AG10803 (cell line): ENCODE measurements at places on chromosomes 3 and 15.
A peak's percentile ranks its signal among the peaks of the same experiment; 100 is the strongest.

DNA sequence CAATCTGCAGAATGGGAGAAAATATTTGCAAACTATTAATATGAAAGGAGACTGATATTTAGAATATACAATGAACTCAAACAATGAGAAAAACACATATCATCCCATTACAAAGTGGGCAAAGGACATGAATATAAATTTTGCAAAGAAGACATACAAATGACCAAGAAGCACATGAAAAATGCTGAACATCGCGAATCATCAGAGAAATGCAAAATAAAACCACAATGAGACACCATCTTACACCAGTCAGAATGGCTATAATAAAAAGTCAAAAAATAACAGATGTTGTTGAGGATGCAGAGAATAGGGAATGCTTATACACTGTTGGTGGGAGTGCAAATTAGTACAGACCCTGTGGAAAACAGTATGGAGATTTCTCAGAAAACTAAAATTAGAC is 83.6 kb downstream of the RAP2B start:
- DNase-seq = peak; percentile 50

GRCh38 chr3:25973122-25973521 is 183.2 kb downstream of the OXSM start:
- DNase-seq = no peak

GRCh38 chr3:49554633-49555265 is 472 bp downstream of the BSN start:
- no peak for DNase-seq

DNA sequence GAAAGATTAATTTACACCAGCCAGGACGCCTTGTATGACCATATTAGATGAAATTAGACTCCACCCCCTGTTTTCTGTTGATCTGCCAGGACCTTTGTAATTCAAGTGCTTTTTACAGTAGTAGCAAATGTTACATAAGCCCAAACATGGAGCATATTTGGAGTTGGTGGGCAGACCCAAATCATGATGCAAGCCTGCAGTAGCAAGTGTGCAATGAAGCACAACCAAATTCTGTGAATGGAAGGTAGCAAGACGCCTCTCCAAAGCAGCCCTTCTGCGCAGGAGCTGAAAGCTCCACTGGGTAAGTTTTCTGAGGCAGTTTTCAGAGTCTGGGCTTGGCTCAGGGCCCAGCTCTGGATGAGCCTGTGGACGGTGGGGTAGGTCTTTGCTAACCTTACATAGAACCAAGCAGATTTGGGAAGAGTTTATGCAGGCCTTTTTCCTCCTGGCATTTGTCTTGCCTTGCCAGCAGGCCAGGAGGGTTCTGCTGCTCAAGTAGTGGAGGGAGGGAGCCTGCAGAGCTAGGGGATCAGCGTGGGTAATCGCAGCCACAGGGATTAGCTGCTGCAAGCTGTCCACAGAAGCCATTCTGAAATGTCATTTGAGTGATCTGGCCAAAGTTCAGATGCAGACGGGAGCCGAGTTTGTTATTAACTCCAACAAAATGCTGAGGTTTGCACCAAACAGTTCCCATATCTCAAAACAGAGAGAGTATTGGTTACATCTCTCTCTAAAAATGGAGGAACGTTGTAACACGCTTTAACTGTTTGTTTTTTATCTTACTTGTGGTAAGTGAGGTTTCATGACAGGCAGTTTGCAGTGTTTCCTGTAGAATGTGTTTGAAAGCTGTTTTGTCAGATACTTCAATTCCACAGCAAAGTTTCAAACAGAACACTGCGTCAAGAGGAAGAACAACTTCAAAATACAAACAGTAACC is 55.4 kb downstream of the PSMD6 start:
- peak; percentile 52 for DNase-seq

GRCh38 chr3:65883613-65884012 is 155.1 kb downstream of the MAGI1 start:
- DNase-seq = no peak

GRCh38 chr3:184652465-184652864 is 59.4 kb downstream of the MAGEF1 start:
- no peak for DNase-seq

DNA sequence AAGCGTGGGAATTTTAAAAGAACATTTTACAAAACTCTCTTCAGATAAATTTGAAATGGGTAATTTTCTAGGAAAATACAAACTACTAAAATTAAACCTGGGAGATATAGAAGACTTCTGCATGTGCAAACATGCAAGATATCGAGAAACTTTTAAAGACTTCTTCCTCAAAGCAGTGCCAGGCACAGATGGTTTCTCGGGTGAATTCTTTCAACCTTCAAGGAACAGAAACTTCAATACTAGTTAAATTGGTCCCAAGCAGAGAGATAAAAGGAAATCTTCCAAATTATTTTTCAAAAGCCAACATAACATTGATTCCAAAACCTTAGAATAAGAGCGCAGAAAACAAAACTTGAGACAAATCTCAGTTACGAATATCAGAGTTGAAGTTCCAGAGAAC is 732.7 kb downstream of the PDCD6IP start:
- no peak for DNase-seq

DNA sequence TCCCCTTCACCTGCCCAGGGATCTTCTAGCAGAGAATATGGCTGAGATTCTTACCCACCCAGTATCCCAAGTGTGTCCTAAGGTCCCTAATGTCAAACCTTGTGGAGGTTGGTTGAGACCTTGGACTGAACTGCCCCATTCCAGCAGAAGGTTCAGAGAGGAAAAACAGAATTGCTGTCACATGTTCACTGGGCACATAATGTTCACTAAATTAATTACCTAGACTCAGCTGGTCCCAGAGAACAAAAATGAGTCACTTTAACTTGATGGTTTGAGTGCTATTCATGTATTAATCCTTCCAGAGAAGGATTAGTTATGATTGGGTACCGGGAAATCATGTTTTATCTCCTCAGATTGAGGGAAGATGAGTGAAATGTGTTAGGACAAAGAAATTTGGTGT is 171.3 kb upstream of the GADL1 start:
- no peak for DNase-seq

DNA sequence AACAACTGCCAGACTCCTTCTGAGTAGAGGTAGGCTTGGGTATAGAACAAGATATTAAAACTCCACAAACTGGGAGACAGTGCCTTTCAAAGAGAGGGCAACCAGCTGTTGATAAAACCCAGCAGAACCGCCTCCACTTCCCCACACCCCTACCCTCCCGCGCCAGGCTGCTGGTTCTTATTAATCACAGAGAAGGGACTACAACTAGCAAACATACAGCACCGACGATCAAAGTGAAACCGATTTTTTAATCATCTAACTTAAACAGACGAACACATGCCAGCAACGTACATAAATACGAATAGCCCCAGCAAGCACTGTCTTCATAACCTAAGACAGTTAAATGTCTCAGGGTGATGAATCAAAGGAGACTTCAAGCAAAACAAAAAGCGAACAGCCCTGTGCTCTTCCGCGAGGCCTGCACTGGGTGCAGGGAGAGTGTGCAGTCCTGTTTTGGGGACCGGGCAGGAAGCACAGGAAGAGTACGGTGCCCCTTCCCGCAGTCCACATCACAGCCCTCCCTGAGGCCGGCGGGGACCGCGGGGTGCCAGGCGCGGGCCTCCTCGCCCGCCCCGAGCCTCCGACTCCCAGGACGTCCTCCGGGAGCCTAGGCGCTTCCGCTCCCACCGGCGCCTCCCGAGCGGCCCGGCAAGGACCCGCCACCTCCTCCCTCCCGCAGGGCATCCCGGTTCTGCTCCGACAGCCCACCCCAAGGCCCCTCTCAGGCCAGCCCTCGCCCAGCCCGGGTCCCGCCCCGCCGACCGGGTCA is 75.1 kb upstream of the VGLL4 start:
- DNase-seq = peak; percentile 62

GRCh38 chr3:194285024-194285849 is 65.9 kb downstream of the CPN2 start:
- peak; percentile 66 for DNase-seq

DNA sequence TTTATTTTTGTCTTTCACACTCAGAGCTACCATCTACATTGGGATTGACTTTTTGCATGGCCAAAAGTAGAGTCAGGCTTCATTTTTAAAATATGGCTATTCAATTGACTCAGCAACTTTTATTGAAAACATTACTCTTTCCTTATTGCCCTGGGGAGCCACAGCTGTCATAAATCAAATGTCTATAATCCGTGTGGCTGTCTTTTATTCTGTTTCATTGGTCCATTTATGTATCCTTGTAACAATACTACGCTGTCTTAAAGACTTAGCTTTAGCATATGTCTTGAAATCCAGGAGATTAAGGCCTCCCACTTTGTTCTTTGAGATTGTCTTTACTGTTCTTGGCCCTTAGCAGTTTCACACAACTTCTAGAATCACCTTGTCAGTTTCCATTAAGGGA is 55.2 kb downstream of the CEMIP start:
- no peak for DNase-seq
